ENCODE measurements at places on chromosomes 2 and 18.

GRCh38 chr2:170715062-170715931 is at the start of gene SP5:
TSS of gene SP5 (plus strand) at chr2:170715337. CDS start at chr2:170715513, 176 bp downstream.
- DNase-seq: peak; percentile 12

DNA sequence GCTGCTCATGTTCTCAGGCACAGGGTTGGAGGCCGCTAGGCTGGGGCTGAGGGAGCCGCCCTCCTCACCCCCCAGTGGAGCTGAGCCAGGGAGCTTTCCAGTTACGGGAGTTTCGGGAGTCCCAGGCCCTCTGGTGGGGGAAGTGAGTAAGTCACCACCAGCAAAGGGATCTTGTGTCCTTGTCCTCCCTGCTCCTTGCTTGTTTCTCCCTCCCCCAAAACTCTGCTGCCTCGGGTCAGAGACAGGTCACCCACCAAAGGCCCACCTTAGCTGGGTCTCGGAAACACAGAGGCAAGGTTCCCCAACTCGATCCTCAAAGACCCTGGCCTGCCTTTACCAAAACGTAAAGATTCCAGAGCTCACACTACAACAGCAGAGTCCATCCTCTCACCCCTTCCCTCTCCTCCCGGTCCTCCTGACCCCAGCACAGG is 60.5 kb upstream of the POMC start:
- no peak for DNase-seq

DNA sequence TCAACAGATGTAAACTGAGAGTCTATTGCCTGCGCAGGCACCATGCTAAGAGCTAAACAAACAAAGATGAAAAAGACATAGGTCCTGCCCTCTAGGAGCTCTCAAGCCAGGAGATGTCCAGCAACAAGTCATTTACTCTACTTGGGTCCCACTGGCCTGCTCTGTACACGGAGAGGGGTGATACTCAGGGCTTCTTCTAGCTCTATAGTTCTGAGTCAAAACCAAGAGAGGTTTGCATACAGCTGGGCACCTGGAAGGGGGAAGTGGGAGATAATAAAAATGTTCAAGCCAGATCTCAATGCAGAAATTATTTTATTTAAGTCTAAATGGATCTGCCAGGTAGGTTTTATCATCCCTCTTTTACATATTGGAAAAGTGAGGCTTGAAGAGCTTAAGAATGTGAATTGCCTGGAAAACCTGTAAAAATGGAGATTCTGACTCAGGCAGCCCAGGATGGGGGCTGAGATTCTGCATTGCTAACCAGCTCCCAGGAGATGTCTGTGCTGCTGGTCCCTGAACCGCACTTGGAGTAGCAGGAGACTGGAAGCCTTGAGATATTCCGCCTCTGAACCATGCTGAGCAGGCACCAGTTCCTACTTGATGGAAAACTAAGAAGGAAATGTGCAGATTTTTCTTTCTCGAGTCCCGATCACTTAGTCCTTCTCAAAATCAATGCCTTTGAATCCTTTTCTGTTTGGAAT is 201.1 kb downstream of the PRKCE start:
- no peak for DNase-seq

GRCh38 chr18:62672600-62672999 is 42.7 kb upstream of the PHLPP1 start:
- DNase-seq: no peak

- no peak for DNase-seq
These were observed 24.1 kb downstream of the LYPD1 start for GRCh38 chr2:132645722-132646539.

DNA sequence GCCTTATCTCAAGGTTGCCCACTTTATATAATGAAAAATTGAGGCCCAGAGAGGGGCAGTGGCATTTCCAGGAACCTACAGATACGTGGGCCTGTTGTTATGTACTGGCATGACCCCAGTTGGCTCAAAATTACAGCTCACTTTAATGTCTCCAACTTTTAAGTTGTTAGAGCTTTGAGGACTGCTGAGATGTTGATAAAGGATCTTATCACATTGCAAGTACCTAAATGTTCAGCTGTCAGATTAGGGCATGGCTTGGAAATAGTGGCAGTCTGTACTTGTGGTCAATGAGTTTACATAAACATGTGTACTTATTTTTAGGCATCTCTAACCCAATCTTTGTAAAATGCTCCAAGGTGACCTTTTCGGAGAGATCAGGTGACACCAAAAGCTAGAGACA is 14.6 kb downstream of the SLC4A5 start:
- no peak for DNase-seq

DNA sequence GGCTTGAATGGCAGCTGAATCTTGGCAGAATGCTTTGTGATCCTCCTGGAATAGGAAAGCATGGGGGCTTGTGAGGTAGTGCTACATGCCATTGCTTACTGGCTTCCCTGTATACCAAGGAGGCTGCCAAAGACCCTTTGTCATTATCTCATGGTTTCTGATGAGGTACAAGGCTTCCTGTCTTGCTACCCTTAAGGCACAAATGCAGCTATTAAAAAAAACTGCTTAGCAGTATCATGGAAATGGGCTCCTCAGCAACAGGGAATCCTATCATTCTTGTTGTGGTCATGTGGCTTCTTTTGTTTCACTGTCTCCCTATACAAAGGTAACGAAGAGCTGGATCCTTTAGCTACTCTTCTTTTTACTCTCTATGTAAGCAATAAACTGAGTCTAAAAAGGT is 6.6 kb upstream of the KANSL1L start:
- DNase-seq: no peak

DNA sequence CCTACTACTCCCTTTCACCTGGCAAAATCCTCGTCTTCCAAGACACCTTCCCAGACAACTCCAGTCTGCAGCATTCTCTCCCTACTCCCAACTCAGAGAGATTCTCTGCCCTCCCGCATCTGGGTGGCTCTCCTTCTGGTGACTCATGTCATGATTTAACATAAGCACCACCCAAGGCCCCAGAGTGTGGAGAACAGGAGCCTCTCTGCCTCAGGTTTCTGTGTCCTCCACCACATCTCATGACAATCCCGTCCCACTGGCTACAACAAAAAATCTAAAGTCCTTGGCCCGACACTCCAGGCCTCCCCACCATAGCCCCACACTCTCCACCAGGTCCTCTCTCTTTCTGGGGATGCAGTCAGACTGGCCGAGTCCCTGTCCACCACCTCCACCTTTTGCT is 197.1 kb downstream of the BCL11A start:
- DNase-seq: no peak

- no peak for DNase-seq
These were observed 92.1 kb downstream of the PXDN start for GRCh38 chr2:1652034-1652790.

DNA sequence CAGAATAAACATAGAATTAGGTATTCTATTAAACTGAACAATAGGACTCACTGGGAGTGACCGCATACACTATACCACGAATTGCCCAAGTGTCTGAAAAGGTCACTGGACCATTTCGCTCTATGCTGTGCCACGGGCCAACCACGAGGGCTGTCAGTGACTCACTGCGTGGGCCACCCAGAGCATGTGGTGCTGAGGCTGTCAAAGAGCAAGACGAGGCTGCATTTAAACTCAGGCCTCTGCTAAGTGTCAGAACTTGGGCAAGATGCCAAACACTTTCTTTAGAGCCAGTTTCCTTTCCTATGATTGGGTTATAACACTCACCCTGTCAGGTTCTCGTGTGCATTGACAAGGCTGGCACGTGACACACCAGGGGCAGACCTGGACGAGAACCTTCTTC is 97.5 kb downstream of the SH3YL1 start:
- DNase-seq: no peak

DNA sequence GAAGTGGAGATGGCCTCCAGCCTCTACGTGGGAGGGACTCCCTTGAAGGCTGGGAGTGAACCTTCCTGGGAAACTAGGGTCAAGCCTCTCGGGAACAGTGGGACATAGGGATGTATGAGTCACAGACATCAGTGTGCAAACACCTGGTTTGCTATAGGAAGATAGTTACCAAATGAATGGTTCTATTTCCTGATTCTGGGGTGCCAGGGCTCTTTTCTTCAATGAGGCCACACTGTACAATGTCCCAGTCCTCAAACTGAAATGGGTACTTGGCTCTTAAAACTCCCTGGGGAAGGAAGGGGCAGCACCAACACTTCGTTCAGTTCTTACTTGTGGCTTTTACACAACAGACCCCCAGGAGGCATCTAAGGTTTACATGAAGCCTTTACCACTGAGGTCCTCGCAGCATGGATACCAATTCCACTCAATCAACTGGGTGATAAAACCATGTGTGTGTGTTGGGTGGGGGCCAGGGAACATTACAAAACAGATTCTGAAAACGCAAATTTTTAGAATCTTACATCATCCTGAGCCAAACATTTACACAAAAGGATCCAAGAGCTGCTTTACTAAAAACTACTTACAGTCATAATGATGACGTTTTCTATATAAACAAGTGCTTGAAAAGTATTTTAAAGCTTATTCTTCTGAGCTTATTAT is 10.4 kb downstream of the ERFE start:
- DNase-seq: no peak

- DNase-seq: peak; percentile 57
These were observed at the start of gene GPR155 for GRCh38 chr2:174486563-174487107. TSS of gene GPR155 (minus strand) at chr2:174487029. CDS start at chr2:174481956, 5,073 bp downstream.

DNA sequence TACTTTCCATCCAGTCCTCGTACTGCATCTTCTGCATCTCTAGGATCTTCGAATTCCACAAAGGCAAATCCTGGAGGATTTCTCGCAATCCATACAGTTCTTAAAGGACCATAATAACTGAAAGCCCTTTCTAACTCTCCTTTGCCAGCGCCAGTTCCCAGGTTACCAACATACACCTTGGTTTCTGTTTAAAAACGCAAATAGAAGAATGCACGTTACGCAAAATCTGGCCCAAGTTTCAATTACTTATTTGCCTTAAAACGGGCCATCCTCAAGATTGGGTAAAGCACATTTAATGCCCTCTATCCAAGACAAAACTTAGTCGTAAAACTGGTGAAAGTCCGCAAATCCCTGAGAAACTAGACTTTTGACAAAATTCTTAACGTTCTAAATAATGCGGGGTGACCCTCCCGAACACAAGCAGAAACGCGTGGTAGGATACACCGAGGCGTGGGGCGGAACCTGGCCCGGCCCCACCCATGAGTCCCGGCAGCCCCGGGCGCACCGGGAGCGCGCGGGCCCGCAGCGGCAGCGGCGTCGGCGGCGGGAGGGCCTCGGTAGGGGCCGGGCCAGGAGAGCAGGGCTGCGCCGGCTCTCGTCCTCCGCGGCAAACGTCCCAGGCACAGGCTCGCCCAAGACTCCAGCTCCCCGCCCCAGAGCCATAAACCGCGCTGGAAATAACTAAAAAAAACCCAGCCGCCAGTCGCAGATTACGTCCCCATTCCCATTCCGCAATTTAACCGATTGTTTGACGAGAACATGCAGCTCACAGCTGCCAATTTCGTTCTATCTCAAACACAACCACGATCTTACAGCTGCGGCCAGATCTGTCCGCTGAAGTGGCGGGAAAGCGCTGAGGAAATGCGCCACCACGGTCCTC is 910 bp downstream of the SRSF7 start:
- peak; percentile 60 for DNase-seq

- no peak for DNase-seq
These were observed 77.0 kb downstream of the ZNF521 start for GRCh38 chr18:25274926-25275325.

DNA sequence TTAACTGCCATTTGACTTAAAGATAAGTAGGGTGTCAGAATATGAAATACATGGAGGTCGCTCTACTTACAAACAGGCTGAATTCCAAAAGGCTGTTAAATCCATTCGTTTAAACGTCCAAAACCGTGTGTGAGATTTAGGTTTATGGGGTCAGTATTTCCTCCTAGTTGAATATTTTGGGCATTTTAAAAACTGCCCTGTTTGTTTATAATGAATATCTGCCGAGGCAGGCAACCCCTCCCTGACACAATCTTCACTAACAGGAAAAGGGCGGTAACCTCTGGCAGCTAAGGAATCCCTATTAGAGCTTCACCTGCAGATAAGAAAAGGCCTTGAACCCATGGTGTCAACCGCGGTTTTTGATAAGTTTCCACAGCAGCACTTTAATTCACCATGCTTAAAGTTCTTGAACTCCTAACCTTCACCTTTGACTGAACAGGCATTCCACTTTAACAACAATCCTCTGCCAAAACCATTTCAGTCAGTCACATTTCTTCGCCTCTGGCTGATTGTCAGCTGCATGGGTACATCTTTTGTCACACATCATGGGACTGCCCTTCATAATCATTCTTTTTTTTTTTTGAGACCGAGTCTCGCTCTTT is 17.8 kb downstream of the TRAK2 start:
- DNase-seq: no peak

GRCh38 chr2:99035920-99036319 is 99.9 kb upstream of the CRACDL start:
- DNase-seq: no peak

GRCh38 chr2:182973441-182974352 is 64.6 kb downstream of the NCKAP1 start:
- no peak for DNase-seq

- no peak for DNase-seq
These were observed 630.8 kb upstream of the SLC39A10 start for GRCh38 chr2:195026261-195026660.

Data from activated naive CD4-positive, alpha-beta T cell treated with Interleukin-2 at 50 U/mL for 16 hours (primary cell).